Activated T-helper 9 cell treated with anti-CD3 and anti-CD28 coated beads, Interleukin-2, amount 50 U/mL, for 16 hours (primary cell): ENCODE measurements at places on chromosomes 2 and 18.

- no peak for DNase-seq
Measured at GRCh38 chr2:238573065-238573778, 146.5 kb downstream of the ASB1 start.

DNA sequence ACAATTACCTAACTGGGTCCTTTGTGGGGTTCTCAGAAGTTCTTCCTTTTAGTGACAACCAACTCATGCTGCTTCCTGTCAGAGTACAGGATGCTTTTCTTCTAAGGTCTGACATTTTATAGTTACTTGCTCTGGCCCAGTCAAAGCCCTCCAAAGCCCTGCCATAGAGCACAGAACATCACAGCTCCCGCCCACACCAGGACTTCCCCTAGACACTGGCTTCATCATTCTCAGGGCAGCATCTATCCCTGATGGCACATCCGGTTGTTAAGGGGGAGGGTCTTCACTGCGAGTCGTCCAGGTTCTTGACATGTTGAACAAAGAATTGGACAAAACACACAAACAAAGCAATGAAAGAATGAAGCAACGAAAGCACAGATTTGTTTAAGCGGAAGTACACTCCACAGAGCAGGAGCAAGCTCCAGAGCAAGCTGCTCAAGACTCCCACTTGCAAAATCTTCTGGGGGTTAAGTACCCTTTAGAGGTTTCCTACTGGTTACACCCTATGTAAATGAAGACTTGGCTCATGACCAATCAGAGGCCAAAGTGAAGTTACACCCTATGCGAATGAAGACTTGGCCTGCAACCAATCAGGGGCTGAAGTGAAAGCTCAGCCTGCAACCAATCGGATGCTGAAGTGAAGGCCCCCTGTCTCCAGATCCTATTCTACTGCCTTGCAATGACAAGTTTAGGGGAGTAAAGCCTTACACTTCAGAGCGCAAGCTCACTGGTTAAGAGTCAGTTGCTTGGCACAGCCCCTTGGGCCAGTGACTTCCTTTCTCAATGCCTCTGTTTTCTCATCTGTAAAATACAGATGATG is 79.0 kb downstream of the HDAC4 start:
- DNase-seq, result peak; percentile 25

DNA sequence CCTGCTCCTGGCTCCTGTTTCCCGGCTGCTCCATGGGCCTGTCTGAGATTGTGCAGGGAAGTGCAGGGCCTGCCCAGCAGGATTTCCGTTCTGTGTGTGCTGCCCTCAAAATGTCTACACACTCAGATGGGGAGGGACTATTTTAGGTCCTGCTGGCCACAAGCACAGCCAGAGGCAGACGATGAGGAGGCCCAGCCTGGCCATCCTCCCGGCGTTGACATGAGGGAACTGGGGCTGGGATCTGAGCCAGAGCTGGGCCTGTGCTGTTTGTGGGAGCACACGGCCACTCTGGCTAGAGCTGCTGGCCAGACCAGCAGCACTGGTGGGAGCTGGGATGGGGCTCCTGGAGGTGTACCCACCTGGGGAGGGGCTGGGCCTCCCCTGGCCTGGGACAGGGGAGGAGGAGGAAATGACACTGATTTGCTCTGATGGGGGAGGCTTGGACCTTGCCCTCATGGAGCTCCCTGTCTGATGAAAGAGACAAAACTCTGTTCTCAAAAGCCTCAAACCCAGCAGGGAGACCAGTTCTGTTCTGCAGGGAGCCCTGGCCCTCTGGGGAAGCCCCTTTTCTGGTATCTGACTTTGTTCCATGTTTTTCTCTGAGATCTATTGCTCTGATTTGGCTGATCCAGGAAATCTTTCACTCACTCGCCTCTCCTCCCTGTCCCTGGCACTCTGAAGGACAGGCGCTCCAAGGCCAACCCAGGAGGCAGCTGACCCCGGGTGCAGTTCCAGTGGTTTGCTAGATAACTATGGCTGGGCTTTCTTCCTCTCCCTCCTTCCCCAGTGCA is 161.8 kb downstream of the DYSF start:
- no peak for DNase-seq

- DNase-seq, result no peak
Measured at GRCh38 chr2:10344105-10345066, 41.7 kb downstream of the HPCAL1 start.

DNA sequence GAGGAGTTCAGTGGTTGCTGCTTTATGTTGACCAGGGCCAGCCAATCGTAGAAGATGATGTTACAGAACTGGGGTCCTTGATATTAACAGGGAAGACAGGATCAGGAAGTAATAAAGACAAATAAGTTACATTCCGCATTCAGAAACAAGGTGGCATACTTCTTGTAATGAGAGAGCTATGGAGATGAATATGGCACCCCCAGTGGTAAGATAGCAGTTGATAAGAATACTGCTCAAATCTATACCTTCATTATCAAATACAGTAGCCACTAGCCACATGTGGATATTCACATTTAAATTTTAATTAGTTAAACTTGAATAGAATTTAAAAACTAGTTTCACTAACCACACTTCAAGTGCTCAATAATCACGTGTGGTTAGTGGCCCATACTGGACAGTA is 290.4 kb upstream of the RBMS1 start:
- DNase-seq, result no peak

GRCh38 chr2:236417150-236417549 is 152.5 kb upstream of the ACKR3 start:
- DNase-seq, result no peak

- DNase-seq, result no peak
Measured at GRCh38 chr2:20025065-20025786, 12.8 kb upstream of the MATN3 start.

- DNase-seq, result no peak
Measured at GRCh38 chr2:46486436-46486835, 7.1 kb downstream of the TMEM247 start.

DNA sequence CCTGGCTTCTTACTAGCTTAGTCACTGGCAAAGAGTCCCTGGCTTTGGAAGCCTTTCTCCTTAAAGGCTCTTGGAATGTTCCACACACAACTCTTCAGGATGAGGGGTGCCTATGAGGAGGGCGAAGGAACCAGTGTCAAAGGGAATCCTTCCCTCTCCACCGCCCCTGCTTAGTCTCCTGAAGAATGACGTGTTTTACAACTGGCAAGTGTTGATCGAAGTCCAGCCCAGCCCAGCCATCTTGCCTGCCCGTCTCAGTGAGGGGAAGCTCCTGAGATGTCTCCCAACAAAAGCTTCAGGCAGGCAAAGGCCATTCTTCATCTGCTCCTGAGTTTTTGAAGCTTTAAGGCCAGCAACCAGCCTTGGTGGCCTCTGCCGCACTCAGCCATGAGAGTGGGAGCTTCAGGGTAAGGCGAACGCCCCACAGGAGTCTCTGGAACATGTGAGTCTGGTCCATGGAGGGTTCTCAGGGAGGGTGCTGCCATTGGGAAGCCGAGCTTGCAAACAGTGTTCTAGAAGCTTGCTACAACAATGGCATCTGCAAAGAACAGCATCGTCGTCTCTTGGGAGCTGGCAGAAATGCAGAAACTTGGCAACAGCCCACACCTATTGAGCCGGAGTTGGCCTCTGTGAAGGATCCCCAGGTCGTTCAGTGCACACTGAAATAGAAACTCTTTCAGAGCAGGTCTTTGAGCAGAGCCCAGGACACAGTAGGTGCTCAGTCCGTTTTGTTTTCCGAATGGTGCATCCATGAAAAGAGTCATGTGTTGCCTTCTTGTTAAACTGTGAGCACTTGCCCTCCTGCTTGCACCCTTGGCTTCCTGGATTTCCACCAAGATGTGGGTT is 220.7 kb downstream of the SEPTIN10 start:
- no peak for DNase-seq

- no peak for DNase-seq
Measured at GRCh38 chr2:217724471-217724870, 278.3 kb downstream of the TNS1 start.

GRCh38 chr2:128280901-128281321 is 37.8 kb downstream of the HS6ST1 start:
- DNase-seq, result no peak

DNA sequence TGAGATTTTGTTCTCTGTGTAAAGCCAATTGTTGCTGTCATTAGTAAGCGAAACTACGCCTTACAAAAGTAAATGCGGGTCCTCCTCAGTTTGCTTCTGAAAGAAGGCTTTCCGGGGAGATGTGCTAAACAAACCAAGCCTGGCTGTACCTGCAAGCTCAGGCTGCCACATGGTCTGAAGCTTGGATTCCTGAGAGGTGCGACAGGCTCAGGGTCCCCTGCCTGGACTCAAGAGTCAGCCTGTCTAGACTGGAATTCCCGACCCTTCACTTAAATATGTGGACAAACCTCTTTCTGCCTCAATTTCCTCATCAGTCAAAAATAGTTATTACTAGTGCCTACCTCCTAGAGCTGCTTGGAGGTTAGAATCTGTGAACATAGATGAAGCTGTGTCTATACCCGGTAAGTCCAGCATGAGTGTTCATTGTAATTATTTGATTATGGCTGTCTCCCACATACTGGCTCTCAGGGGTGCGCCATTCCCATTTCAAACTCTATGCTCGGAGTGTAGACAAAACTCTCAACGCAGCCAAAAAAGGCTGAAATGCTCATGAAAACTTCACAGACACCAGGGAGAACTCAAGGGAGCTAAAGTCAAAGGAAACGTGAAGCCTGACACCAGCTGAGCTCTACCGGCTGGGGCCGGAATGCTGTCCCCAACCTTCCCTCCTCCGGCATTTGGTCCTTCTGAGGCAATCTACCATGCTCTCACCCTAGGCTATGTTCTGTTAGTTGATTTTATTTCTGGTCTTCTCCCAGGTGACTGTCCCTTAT is 31.4 kb downstream of the SOWAHC start:
- DNase-seq, result no peak

DNA sequence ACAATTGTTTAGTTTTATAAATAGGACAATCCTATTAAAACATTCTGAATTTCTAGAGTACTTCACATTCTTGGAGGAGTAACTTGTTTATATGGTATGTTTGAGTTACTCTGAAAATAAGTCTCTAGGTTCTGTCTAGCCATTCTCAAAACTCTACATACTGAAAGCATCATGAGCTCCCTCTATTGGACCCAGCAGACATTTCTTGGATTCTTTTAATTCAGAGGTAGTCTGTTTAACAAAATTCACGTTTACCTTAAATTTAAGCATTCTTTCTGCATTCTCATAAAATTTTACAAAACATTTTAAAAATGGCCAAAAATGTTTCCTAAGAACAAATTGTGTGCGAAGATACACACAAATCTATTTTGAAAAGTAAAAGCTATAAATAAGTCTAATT is 15.3 kb downstream of the SP9 start:
- no peak for DNase-seq

DNA sequence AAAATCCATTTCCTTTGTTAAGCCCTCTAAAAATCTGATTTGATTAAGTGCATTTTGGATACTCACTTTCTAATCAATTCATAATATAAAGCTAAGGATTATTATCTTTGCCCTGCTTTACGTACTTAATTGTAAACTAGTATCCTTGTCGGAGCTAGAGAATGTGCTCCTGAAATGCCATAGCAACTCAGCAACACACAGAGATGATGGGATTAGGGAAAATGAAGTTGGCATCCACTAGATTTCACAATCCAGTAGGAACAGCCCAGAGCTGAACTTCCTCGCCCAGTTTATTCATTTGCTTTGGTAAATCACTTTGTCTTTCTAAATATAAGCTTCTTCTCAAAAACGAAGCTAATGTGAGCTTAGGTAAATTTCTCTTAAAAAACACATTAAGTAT is 386.3 kb downstream of the CTNNA2 start:
- no peak for DNase-seq

GRCh38 chr2:39399570-39399969 is 37.5 kb downstream of the MAP4K3 start:
- DNase-seq, result no peak

- no peak for DNase-seq
Measured at GRCh38 chr2:165675551-165675968, 118.5 kb downstream of the GALNT3 start.

DNA sequence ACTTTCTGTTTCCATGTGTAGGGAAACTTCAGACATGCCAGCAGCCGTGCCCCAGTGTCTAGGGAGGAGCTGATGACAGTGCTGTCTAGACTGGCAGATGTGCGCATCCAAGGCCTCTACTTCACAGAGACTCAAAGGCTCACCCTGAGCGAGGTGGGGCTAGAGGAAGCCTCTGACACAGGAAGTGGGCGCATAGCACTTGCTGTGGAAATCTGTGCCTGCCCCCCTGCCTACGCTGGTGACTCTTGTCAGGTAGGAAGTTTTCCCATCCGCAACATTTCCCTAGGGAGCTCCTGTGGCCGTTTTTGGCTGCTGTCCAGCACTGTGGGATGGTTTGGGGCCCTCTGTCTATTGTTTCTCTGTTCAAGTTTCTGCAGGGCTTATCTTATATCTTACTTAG is 143.1 kb upstream of the TTC39C start:
- peak; percentile 37 for DNase-seq

GRCh38 chr2:29108225-29108624 is 7.0 kb upstream of the CLIP4 start:
- no peak for DNase-seq

GRCh38 chr2:188217264-188217663 is 74.4 kb upstream of the GULP1 start:
- DNase-seq, result no peak

DNA sequence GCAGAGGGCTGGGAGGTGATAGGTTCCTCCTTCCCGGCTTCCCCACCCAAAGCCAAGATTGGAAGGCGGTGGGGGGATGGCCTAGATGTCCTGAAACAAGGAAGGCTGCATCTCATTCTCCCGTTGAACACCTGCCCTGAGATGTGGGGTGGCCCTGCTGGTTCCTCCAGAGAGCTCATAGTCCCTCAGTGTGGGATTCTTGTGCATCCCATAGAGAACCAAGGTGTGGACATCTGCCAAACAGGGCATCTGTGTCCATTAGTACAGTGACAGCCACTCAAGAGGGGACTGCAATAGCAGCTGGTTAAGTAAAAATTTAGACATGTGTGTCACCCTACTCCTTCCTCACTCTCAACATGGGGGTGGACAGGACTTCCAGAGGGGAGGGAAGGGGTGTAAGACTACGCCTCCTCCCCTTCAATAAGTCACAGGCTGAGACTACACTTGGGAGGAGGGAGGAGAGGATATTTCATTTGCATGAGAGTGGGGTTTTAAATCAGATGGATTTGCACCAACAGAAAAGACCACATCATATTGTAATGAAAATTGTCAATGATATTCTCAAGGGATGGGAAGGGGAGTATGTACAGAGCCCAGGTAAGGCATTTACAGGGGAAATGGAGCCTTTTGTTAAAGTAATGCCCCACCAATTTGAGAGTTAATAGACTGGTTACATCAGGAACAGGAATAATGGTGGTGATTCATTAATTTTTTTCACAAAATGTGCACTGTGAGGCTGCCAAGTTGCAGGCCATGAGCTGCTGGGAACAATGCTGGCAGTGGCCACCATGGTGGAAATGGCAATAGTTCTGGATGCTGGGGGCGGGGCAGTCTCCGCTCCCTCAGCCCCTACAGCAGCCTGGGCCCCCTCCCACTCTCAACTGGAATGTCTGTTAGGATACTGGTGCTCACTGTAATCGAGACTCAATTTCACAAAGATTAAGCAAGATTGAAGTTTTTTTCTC is 80.6 kb downstream of the TEX51 start:
- no peak for DNase-seq

GRCh38 chr2:182581196-182581935 is 134.7 kb upstream of the DNAJC10 start:
- DNase-seq, result no peak

GRCh38 chr2:38030635-38031355 is 45.2 kb downstream of the CYP1B1 start:
- DNase-seq, result no peak

GRCh38 chr2:55228226-55228563 is 3.9 kb downstream of the CLHC1 start:
- no peak for DNase-seq

- DNase-seq, result no peak
Measured at GRCh38 chr18:36095936-36096519, 28.7 kb upstream of the RPRD1A start.

- no peak for DNase-seq
Measured at GRCh38 chr18:77346208-77346810, 96.7 kb downstream of the GALR1 start.
